Glomerular endothelial cell (primary cell): ENCODE measurements at places on chromosomes 12 and 14. TPM values are rescaled to one million over a fixed set of nuclear protein-coding genes. Genes with fewer than 3 reads are reported as not detected.
A peak's percentile ranks its signal among the peaks of the same experiment; 100 is the strongest.

DNA sequence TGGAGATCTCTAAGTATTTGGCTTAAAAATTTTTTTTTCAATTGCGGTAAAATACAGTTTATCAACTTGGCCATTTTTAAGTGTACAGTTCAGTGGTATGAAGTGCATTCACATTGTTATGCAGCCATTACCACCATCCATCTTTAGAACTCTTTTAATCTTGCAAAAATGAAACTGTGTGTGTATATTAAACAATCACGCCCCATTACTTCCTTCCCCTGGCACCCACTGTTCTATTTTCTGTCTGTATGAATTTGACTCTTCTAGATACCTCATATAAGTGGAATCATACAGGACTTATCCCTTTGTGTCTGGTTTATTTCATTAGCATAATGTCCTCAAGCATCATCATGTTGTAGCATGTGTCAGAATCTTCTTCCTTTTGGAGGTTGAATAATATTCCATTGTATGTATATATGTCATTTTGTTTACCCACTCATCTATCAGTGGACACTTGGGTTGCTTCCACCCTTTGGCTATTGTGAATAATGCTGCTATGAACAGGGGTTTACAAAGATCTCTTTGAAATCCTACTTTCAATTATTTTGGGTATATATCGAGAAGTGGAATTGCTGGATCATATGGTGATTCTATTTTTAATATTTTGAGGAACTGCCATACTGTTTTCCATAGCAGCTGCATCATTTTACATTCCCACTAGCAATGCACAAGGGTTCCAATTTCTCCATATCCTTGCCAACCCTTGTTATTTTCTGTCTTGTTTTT is 62.9 kb downstream of the SAMD4A start:
- no peak for DNase-seq

DNA sequence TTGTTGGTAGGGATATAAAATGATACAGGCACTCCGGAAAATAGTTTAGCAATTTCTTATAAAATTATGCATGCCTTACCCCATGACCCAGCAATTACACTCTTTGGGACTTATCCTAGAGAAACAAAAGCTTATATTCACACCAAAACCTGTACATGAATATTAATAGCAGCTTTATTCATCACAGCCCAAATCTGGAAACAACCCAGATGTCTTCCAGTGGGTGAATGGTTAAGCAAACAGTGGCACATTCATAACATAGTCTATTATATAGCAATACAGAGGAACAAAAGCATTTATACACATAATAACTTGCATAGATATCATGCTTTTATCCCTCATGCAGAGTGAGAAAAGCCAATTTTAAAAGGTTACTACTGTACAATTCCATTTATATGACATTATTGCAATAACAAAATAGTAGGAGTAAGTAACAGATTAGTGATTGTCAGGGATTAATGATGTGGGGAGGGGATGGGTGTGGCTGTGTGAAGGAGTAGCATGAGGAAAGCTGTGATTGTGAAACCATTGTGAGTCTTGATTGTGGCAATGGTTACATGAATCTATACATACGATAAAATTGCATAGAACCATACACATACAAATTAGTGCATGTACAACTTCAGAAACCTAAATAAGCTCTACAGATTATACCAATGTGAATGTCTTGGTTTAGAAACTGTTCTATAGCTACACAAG is 363.1 kb upstream of the OR4E1 start:
- DNase-seq = no peak

The ERGIC2 gene
- 23.3 and 51.6 TPM in 2 replicates for total RNA-seq

DNA sequence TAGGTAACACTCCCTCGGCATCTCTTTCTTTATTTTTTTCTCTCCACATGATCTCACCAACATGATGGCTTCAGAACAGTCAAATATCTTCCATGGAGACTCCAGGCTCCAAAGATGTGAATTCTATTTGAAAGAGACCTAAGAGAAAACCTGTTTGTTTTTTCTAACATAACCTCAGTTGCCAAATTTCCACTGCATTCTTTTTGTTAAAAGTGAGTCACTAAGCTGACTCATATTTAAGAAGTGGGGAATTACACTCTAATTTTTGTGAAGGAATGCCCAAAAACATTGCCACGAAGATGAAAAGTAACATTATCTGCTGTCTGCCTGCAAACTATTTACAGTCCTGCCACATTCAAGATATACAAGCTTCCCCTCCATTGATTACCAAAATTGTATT is 1337.6 kb downstream of the LRFN5 start:
- DNase-seq = no peak

The RHEBL1 gene
- total RNA-seq = 1.7 and 2.3 TPM in 2 replicates

GRCh38 chr12:113384778-113385177 is 18.9 kb downstream of the SDS start:
- DNase-seq = no peak

GRCh38 chr14:69129264-69129880 is 23.5 kb downstream of the DCAF5 start:
- no peak for DNase-seq

The ASB2 gene
- total RNA-seq = 0.35 and 0.58 TPM in 2 replicates

DNA sequence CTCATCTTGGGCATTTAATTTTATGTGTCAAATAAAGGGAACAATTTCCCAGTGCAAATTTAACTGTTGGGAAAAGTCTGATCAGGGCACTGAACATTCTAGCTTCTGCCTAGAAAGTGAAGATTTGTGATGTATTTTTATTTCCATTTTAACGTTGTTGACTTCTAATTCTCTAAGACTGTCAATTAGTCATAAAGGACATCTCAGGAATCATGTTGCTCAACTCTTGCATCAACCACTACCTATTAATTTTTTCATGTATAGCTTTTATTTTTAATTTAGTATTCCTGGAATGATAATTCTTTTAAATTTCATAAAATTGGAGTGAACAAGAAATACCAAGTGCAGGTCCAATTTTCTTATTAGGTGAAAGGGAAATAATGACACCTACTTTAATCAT is 87.9 kb upstream of the METAP2 start:
- DNase-seq = no peak

The C12orf54 gene
- not detected in 2 replicates for total RNA-seq

DNA sequence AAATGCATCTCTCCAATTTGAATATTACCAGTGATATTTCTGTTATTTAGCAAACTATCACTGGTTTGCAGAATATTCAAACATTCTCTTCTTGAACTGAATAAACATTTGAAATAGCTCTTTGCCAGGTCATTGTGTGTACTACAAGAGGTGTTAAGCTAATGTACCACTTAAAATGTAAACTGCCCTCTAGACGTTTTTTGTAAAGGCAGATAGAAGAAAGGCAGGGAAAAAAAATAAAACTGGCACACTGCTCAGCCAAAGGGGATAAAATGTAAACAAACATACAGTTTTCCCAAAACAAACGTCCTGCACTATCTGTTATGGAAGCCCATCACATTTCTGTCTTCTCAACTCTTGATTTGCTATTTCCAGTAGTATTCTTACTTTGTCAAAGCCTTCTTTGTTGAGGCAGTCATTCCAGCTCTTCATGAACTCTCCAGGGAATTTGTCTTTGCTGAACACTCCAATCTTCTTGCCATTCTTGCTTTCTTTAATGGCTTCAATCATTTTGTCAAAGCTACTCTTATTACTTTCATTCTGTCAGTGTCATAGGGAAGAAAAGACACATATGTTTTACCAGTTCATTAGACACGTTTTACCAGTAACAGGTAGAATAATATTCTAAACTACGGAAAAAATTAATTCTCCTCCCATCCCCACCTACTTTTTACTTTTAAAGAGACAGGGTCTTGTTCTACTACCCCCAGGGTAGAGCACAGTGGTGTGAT is 13.7 kb downstream of the SUPT16H start:
- DNase-seq = no peak

DNA sequence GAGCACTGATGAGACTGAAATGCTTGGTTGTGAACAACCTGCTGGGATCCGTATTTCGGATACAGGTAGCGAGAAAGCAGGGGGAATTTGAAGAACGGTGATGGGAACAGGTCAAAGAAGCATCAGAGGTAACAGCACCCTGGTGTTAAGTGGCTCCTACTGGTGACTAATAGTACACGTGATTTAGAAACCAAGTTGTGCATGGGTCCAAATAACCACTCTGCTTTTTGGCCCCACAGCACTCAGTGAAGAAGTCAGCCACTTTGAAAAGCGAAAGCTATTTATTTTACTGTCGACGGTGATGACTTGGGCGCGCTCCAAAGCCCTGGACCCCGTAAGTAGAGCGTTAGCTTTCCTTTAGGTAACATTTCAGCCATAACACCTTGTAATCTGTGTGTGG is 16.7 kb downstream of the AK7 start:
- no peak for DNase-seq

The CAPZA3 gene
- total RNA-seq = not detected in 2 replicates

The PFDN5 gene
- 344 and 417 TPM in 2 replicates for total RNA-seq

- DNase-seq = peak; percentile 99
These were observed 241.0 kb upstream of the ATP2B1 start for GRCh38 chr12:89949457-89950195.

DNA sequence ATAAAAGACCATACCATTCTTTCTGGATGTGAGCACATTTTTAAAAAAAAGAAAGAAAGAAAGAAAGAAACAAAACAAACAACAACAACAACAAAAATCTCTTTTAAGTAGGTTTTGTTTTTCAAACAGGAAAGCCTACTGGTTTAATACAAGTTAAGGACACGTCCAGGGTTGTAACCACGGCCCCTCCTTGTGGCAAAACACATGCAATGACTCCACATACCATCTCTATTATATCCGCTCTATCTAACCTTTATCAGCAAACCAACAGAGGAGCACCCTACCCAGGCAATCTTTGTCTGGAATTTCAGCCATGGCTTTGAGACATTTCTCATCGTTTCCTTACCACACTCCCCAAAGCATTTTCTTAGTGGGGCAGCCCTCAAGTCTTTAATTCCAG is 360.5 kb upstream of the TMPO start:
- DNase-seq = peak; percentile 27

The TMTC2 gene
- total RNA-seq = 6.2 and 8.8 TPM in 2 replicates

- DNase-seq = no peak
These were observed 9.8 kb downstream of the GPR135 start for GRCh38 chr14:59455411-59455810.

- DNase-seq = no peak
These were observed 29.7 kb downstream of the ATF7IP start for GRCh38 chr12:14395074-14395778.

DNA sequence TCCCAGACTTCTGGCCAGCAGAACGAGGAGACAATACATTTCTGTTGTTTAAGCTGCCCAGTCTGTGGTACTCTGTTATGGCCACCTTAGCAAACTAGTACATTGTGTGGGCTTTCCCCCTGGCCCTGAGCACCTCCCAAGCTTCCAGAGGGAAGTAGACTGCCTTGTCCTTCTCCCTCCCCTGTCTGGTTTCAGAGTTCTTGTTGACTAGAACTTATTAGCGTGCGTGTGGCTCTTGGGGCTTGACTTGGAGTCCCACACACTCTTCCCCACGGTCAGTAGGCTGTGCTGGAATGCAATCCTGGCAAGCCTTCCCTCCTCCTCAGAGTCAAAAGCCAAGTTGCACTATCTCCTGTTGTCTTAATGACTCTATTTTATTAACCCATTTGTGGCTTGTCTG is 27.7 kb downstream of the FBLN5 start:
- no peak for DNase-seq

DNA sequence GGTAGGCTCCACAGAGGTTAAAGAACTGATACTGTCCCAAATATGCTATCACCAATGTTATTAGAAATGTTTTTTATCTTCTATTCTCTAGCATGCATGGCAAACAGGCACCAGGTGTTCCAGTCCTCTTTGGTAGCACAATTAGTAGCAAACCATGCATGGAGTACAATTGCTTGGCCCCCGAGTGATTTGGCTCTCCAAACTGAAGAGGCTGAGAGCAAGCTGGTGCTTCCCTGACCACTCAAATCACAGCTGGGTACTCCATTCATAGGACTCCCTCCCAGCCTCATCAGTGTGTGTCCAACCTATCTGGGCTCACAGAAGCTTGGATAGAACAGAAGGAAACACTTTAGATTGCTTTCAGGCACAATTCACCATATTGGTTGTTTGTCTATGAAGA is 93.4 kb downstream of the DIO2 start:
- DNase-seq = no peak

The MYBPC1 gene
- total RNA-seq = not detected in 2 replicates

DNA sequence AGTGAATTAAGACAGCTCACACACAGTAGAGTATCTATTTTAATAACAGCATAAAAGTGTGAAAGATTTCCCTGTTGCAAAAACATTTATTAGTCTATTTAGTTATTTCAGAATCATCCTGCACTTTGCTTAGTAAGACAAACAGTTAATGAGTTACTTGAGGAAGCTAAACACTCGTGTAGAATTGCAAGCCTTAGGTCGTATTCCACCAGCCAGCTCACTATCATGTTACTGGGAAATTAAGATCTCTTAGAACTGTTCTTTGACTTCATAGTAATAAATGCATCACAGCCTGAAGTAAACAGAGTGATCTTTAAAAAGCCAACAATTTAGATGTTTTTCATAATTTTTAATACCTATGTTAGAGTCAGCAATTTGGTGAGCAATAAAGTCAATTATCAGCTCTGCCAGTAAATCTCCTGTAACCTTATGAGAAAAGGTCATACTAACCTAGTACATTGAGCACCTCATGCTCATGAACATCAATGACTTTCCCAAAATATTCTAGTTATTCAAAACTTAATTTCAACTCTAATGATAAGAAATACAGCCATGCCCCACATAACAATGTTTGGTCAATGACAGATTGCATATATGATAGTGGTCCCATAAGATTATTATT is 26.7 kb upstream of the ETNK1 start:
- no peak for DNase-seq

The ABCB9 gene
- 6.2 and 14.3 TPM in 2 replicates for total RNA-seq

The KCNA5 gene
- total RNA-seq = not detected in 2 replicates

The ARID4A gene
- 7.0 and 16.0 TPM in 2 replicates for total RNA-seq

DNA sequence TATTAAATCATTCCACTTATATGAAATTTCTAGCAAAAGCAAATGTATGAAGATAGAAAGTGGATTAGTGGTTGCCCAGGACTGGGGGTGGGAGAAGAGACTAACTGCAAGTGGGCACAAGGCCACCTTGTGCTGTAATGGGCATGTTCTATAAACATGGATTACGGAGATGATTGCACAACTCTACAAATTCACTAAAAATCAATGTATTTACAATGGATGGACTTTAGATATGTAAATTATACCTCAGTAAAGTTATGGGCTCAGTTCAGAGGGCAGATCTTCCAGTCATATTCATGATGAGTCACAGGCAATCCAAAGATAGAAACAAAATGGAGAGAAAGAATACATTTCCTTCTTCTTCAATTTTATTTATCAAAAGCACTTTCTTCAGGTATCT is 173.9 kb downstream of the NDUFA12 start:
- DNase-seq = no peak

GRCh38 chr12:121673013-121673511 is 3.6 kb upstream of the MORN3 start:
- DNase-seq = no peak

DNA sequence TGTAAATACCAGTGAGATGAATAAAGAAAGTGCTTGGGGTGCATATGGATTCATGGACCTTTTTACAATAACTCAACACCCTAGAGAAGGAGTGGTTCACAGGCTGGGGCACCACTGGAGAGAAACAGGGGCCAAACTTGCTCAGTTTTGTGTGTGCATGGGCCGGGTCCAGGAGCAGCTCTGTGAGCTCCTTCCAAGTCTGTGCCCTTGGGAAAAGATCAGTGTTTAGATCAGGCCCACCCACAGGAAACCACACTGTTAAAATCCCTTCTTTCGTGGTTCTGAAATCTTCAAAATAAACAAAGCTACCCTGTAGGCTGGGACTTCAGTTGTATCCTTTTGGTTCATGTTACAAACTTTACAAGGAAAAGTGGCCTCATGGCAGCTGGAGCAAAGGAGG is 156.1 kb upstream of the TMEM260 start:
- no peak for DNase-seq

The CDH24 gene
- 8.9 and 11.9 TPM in 2 replicates for total RNA-seq
